A549 treated with ZK216348 at 1 μM for 4 hours (cell line): ENCODE measurements at places on chromosomes 2 and 18. TPM values are rescaled to one million over a fixed set of nuclear protein-coding genes. Genes with fewer than 3 reads are reported as not detected.

CKAP2L gene
- 10.2 to 20.6 TPM (median 14.9 TPM) in 5 replicates for total RNA-seq

KRTCAP3 gene
- 0.64 to 0.94 TPM (median 0.74 TPM) in 5 replicates for total RNA-seq

GULP1 gene
- total RNA-seq = 27.9 to 42.0 TPM (median 37.5 TPM) in 5 replicates

ARHGEF4 gene
- total RNA-seq = 5.8 to 9.2 TPM (median 7.6 TPM) in 5 replicates

LINC00305 gene
- total RNA-seq = not detected in 5 replicates

FKBP7 gene
- 8.9 to 12.0 TPM (median 9.9 TPM) in 5 replicates for total RNA-seq

SPP2 gene
- total RNA-seq = not detected in 5 replicates

CTAGE1 gene
- not detected in 5 replicates for total RNA-seq

ACTG2 gene
- 0.12 to 0.38 TPM (median 0.13 TPM) in 3 of 5 replicates, not detected in the others for total RNA-seq

GATA6 gene
- 1.5 to 2.4 TPM (median 1.7 TPM) in 5 replicates for total RNA-seq

CHST9 gene
- total RNA-seq = not detected in 5 replicates

RAPGEF4 gene
- total RNA-seq = 0.20 to 0.27 TPM (median 0.25 TPM) in 4 of 5 replicates, not detected in the other

TRIM43 gene
- not detected in 5 replicates for total RNA-seq

TUBA3E gene
- 0.62 to 0.97 TPM (median 0.78 TPM) in 5 replicates for total RNA-seq

IL37 gene
- not detected in 5 replicates for total RNA-seq

HOXD10 gene
- 5.5 to 7.6 TPM (median 6.7 TPM) in 5 replicates for total RNA-seq

LCT gene
- 0.04 to 0.06 TPM in 2 of 5 replicates, not detected in the others for total RNA-seq

MOGAT1 gene
- not detected in 5 replicates for total RNA-seq

RTTN gene
- total RNA-seq = 3.5 to 6.8 TPM (median 5.8 TPM) in 5 replicates

MYL12A gene
- total RNA-seq = 261 to 397 TPM (median 307 TPM) in 5 replicates

UGT1A8 gene
- 0.23 TPM in 1 of 5 replicates, not detected in the others for total RNA-seq

NXPH2 gene
- not detected in 5 replicates for total RNA-seq

C2orf78 gene
- not detected in 5 replicates for total RNA-seq

MBD5 gene
- 3.5 to 8.4 TPM (median 5.3 TPM) in 5 replicates for total RNA-seq

MALL gene
- total RNA-seq = 131 to 207 TPM (median 152 TPM) in 5 replicates

DYNC2LI1 gene
- 12.6 to 25.6 TPM (median 15.2 TPM) in 5 replicates for total RNA-seq

HS6ST1 gene
- 7.3 to 14.0 TPM (median 13.5 TPM) in 5 replicates for total RNA-seq

TET3 gene
- 5.7 to 9.7 TPM (median 7.2 TPM) in 5 replicates for total RNA-seq

GPR75 gene
- 1.5 to 2.3 TPM (median 1.9 TPM) in 5 replicates for total RNA-seq

BUB1 gene
- 32.9 to 45.1 TPM (median 44.6 TPM) in 5 replicates for total RNA-seq

OST4 gene
- total RNA-seq = 550 to 647 TPM (median 575 TPM) in 5 replicates

LBH gene
- total RNA-seq = 78.3 to 138 TPM (median 115 TPM) in 5 replicates

RNF125 gene
- 0.18 to 1.1 TPM (median 0.47 TPM) in 5 replicates for total RNA-seq

MAL gene
- total RNA-seq = not detected in 5 replicates

ITPRIPL1 gene
- not detected in 5 replicates for total RNA-seq

DLGAP1 gene
- 0.05 to 0.12 TPM (median 0.10 TPM) in 3 of 5 replicates, not detected in the others for total RNA-seq

CRIM1 gene
- 97.5 to 186 TPM (median 149 TPM) in 5 replicates for total RNA-seq

DOK6 gene
- total RNA-seq = not detected in 5 replicates

ESPNL gene
- 0.14 to 0.43 TPM (median 0.22 TPM) in 4 of 5 replicates, not detected in the other for total RNA-seq
